ENCODE measurements at places on chromosomes 1 and 21.
A peak's percentile ranks its signal among the peaks of the same experiment; 100 is the strongest.

- DNase-seq, result no peak
These were observed 5.3 kb downstream of the DISP3 start for GRCh38 chr1:11484321-11484655.

- DNase-seq, result no peak
These were observed 230.3 kb downstream of the ATG4C start for GRCh38 chr1:63014267-63014666.

DNA sequence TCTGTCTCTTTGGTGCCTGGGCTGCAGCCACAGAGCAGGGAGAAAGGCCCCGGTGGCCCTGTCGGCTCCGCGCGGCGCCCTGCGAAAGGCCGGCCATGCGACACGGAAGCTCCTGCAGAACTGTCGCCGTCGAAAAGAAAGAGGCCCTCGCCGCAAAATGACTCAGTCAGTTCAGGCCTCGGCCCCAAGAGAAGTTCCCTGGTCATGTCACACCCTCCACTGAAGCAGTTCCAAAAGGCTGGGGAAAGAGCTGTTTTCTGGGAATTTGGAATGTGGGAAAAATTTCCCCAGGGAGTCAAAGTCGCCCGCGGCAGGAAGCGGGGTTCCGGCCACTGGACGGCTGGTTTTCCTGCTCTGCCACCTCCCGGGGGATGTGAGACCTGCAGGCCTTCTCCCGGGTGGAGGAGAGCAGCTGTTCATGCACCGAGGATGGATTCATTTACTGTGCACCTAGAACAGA is 115.8 kb upstream of the ZNF678 start:
- DNase-seq, result peak; percentile 29

- DNase-seq, result no peak
These were observed 43.8 kb downstream of the HIVEP3 start for GRCh38 chr1:41874903-41875411.

DNA sequence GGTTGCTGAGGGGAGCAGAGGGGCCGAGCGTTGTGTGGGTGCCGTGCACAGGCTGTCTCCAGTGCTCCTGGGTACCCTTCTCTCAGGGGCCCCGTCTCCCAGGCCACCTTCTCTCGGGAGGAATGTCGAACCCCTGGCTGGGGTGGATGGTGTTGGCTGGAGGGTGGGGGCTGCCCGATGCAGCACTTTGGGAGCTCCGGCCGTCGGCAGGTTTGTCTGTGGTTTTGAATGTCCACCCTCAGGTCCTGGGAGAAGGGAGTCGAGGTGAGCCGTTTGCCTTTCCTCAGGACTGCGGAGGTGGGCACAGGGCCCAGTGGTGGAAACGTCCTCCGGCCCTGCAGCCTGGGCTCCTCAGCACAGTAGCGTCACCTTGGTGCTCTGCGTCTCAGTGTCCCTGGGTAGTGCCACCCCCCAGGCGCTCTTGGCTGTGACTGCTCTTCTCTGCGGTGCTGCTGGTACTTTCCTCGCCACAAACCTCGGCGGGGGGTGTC is 14.5 kb downstream of the SLX9 start:
- no peak for DNase-seq

DNA sequence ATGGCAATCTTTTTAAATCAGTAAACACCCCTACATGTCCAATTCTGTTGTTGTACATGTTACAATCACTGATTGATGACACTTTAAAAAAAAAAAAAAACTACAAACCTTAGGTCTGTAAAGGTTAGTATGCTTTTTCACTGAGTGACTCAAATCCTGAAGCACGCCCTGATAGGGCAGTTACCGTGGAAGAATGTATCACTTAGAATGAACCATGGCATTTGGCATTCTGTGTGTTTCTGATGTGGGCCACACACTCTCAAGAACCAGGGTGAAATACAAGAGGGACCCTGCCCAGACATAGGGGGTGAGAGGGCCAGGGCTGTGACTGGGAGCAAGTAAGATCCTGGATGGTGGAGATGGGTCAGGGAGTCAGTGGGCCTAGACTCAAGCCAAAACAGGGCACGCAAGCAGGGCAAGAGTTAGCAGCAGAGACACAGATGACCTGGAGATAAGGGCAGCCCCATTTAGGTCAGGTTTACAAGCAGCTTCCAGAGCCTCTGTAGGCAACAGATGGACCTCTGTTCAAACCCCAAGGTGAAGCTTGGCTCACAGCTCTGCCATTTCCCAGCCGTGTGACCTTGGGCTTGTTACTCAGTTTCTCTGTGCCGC is 47.6 kb upstream of the DMRTB1 start:
- no peak for DNase-seq

DNA sequence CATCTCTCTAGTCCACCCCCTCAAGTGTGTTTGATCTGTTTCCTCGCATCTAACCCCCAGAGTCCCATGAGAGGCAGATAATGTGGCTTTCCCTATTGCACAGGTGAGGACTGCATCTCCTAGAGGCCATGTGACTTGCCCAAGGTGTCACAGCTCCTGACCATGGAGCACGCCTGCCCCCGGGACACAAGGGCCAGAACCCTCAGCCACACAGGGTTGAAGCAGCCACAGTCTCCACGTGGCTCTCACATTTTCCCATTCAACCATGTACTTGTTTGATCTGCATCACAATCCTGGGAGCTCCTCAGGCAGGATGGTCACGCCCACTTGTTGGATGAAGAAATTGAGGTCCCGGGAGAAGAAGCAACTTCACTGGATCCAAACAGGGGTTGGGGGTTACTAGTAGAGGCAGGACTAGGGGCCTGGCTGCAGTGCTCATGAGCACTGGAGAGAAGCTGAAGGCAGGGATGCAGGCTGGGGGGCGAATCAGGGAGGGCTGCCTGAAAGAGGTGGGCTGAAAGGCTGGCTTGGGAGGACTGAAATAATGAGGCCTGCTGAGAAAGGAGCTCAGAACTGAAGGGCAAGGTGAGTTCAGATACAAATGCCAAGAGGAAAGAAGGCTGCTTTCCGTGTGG is 207.9 kb downstream of the PTPRU start:
- no peak for DNase-seq

DNA sequence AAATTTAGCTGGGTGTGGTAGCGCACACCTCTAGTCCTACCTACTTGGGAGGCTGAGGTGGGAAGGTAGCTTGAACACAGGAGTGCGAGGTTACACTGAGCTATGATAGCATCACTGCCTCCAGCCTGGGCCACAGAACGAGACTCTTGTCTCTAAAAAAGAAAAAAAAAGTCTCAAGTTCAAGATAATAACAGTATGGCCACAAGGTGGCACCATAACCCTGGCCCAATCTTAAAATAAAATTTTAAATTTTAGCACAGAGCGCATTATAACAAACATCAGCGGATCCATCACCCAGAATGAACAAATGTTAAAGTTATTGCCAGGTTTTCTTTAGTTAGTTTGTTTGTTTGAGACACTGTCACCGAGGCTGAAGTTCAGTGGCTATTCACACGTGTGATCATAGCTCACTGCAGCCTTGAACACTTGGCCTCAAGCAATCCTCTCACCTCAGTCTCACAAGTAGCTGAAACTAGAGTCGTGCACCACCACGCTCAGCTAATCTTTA is 2.9 kb upstream of the HTR6 start:
- DNase-seq, result peak; percentile 79

- DNase-seq, result no peak
These were observed 77.2 kb downstream of the DDAH1 start for GRCh38 chr1:85387781-85388180.

DNA sequence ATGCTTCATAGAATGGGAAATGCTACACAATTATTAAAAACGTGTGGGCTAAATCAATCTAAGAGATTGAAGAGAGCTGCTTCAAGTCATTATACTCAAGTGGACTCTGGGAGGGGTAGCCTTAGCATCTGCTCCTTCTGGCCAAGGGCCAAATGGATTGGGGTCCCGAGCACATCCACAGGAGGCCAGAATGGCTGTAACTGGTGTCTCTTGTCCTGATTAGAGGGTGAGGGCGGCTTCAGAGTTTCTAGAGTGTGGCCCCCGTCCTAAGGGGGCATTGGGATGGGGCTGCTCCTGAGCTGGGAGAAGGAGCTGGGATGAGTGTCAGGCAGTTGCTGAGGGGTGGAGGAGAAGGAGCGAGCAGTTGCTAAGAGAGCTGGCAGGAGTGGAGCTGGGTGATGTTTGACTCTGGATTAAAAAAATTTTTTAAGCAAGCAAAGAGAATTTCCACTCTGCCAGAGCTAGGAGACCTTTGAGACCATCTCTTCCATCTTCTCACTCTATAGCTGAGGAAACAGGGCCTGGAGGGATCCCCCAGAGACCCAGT is 71.3 kb upstream of the TLR5 start:
- DNase-seq, result no peak

GRCh38 chr1:43235451-43236121 is 34.2 kb upstream of the TMEM125 start:
- DNase-seq, result no peak
